AG08396 (cell line): ENCODE measurements at places on chromosomes 7 and 10.

- DNase-seq, result no peak
Observed at GRCh38 chr7:128100949-128101713, 69.9 kb upstream of the LRRC4 start.

GRCh38 chr7:106327538-106328481, 43.0 kb upstream of the NAMPT start:
- no peak for DNase-seq

GRCh38 chr10:46514899-46515298, 41.6 kb downstream of the GPRIN2 start:
- no peak for DNase-seq

DNA sequence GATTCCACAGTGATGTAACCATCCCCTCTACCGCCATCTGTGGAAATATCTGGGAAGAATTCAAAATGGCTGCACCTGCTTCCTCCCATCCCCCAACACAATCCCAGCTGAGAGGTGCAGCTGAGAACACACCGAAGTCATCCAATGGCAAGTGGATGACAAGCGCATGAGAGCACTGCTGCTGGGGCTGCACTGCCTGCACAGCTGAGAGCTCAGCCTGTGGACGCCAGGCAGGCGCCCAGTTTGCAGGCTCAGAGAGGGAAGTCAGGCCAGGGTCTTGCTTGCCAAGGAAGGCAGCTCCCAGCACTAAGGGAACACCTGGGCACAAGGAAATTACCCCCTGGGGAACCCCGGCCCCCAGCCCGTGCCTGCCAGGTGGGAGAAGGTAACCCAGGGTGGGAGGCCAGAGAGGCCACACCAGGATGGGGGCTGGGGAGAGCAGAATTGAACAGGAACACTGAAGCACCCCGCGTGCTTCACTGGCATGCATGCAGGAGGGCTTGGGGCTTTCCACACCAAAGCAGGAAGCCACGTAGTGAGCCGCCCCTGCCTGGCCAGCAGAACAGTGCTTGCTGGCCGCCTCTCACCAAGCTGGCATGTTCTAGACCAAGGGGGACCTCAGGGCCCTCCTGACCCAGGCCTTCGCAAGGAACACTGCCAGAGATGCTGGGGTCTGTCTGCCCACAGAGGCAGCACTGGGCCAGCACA, 46.2 kb downstream of the FAM53B start:
- DNase-seq, result no peak

DNA sequence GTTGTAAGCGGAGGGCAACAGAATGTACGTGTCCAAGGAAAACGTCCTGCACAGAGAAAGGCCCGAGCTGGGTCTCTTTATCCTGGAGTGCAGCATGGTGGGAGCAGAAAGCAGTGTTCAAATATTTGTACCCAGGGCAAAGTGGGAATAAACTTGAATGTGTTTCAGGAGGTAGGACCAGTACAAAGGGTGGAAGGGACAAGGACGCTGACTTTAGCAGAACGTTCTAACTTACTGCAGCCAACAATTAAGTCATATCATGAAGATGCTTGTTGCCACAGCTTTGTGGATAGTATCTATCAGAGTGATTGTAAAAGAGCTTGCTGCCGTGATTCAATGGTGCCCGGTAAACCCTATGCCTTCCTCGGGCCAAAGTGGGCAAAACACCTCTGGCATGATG, 30.5 kb upstream of the ZC3HAV1L start:
- no peak for DNase-seq

- DNase-seq, result no peak
Observed at GRCh38 chr10:119518936-119519335, 23.6 kb downstream of the RGS10 start.

DNA sequence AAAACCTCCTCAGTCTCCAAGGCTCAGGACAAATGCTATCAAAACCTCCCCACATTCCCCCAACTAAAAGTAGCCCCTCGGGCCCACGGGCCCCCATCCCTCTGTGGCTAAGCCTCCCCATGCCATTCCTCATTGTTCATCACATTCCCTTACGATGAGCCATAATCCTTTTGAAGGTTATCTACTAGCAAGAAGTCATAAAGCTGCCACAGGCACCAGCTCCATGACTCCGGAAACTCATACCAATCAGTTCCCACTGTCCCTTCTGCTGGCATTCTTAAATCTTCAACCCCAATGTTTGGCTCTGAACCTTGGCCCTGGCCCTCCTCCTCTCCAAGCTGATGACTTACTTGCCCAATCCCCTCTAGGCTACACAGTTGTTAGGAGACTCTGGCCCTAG, 19.4 kb upstream of the TM9SF3 start:
- no peak for DNase-seq

DNA sequence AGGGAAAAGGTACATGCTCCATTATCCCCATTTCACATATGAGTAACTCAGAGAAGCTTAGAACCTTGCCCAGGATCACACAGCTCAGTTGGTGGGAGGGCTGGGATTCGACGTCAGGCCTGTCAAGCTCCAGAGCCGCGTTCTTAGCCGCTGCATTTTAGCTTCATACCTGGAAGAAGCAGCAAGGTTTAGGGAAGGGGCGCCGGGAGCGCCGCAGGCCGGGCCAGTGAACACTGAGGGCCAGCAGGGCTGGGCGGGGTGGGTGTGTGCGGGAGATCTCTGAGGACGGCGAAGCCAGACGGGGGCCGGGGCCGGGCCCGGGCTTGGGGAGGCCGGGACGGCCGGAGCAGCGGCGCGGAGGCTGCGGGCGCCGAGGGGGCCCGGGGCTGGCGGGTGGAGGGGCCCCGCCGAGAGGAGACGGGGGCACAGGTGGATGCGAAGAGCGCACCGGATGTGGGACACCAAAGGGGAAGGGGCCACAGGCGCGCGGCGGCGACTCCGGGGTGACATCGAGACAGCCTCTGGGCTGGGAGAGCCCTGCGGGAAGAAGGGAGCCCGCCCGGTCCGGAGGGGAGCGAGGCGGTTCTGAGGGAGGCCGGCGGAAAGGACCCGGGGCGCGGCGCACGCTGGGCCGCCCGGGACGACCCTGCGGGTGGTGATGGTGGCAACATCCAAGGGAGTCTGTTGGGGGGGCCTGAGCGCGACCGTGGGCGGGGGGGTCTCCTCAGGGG, 498 bp downstream of the NDST2 start:
- peak; percentile 52 for DNase-seq

DNA sequence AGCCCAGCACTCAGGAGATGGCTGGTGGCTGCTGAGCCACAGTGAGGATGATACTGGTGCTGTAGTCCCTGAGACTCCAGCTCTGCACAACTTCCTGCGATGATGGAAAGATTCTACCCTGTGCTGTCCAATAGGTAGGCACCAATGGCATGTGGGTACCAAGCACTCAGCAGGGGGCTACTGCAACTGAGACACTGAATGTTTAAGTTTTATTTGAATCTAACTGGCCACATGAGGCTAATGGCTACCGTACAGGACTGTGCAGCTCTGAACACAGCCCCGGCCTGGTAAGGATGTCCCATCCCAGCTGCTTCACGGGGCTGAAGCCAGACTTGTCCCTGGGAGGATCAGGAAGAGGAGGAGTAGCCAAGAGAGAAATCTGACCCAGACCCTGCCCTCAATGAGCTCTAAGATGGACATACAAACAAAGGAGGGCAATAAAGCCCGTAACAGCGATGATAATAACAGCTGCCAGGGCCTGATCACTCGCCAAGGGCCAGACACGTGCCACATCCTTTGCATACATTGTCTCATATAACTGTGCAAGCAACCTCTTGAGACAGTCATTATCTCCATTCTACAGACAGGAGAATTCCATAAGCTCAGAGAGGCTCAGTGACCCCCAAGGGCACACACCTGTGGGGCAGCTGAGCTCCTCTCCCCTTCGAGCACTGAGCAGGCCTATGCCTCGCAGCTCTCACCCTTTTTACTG, 3.8 kb downstream of the GPRIN2 start:
- no peak for DNase-seq

- no peak for DNase-seq
Observed at GRCh38 chr10:102086196-102086595, 21.0 kb downstream of the HPS6 start.

- DNase-seq, result no peak
Observed at GRCh38 chr10:98910546-98910945, 325.1 kb downstream of the HPSE2 start.

- peak; percentile 27 for DNase-seq
Observed at GRCh38 chr10:63767138-63767801, 246.1 kb downstream of the REEP3 start.

DNA sequence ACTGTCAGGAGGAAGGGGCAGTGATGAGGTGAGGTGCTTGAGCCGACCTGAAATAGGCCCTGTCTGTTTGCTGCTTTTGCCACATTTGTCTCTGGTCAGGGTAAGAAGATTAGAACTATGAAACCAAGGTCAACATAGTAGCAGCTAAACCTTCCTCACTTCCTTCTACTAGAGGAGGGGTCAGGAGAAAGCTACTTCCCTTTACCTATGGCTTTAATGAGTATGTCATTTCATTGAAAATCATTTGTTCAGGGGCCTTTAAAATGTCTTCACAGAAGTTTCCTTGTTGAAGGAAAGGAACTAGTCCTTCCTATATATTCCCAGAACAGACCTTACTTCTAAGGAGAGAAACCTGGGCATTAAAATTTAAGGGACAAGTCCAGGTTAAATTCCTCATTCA, 19.0 kb downstream of the HYAL4 start:
- DNase-seq, result no peak

DNA sequence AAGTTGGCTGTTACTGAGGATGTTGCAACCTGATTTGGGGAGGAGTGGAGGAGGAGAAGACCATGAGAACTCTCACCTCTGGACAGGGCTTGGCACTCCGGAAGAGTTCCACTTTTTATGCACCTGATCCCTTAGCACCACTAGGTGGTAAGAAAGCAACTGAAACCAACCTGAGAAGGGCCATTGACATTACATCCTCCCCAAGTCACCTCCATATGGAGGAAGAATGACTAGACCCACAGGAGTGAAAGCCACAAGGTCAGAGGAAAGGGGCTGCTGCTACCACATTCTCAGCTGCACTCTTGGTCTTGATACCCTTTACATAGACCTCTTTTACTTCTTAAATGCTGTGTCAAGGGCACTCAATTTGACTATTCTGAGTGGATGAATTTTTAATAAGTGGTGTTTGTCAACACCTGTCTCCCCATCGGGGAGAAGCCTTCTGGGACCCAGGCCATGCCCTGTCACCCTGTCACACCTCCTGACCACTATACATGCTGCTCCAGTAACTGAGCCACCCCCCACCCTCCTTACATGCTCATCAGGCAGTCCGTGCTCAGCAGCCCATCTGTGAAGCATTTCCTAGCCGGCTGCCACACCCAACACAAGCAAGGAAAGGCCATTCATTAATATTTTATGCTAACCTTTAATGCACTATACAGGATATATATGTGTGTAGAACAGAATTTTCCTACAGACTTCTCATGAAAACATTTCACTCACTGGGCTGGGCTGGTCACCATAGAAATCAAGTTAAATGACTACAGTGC, 362.9 kb downstream of the GFRA1 start:
- no peak for DNase-seq

DNA sequence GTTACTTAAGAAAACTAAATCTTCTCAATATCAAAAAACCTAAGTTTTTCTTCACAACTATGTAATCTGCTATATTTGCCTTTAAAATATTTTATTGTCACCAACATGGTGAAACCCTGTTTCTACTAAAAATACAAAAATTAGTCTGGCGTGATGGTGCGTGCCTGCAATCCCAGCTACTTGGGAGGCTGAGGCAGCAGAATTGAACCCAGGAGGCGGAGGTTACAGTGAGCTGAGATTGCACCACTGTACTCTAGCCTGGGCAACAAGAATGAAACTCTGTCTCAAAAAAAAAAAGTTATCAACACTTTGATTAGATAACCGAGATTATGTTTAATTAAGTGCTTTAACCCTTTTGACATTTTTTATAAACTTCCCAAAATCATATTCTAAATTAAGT, 28.3 kb upstream of the CLDN4 start:
- no peak for DNase-seq

GRCh38 chr7:3520206-3520605, 219.2 kb downstream of the SDK1 start:
- DNase-seq, result no peak

DNA sequence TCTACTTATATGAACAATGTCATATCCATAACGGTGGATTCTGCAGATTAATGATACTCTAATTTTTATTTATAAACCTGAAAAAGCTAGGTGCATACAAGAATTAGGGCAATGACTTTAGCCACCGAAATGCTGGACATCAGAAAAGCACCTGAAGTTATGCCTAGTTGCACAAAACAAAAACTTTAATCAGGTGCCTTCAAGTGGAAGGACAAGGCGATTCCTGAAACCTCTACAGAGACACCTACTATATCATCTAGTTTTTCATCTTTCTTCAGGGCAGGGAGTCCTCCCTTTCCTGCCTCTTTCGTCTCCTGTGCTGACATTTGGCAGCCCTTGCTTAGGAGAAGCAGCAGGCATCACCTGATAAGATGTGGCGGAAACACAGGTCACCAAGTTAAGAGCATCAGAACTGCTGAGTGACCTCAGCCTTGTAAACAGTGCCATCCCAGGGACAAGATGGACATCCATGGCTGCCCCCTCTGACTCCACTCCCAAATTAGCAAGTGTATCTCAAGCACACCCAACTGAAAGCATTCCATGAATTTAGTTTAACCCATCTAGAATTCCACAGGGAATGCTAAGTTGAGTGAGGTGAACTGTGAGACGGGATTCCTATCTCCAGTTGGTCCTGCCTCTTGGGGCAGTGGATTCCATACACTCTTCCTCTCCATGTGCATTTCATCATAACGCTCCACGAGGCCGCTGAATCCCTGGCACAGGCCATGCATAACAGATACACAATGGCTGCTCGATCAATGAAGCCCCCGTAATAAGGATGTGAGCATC, 5.8 kb downstream of the ITPRIP start:
- DNase-seq, result no peak

GRCh38 chr7:90713628-90714027, 117.5 kb downstream of the CDK14 start:
- no peak for DNase-seq

- no peak for DNase-seq
Observed at GRCh38 chr10:98528805-98529183, 82.1 kb upstream of the HPS1 start.

- no peak for DNase-seq
Observed at GRCh38 chr7:19268737-19269136, 123.5 kb upstream of the FERD3L start.

DNA sequence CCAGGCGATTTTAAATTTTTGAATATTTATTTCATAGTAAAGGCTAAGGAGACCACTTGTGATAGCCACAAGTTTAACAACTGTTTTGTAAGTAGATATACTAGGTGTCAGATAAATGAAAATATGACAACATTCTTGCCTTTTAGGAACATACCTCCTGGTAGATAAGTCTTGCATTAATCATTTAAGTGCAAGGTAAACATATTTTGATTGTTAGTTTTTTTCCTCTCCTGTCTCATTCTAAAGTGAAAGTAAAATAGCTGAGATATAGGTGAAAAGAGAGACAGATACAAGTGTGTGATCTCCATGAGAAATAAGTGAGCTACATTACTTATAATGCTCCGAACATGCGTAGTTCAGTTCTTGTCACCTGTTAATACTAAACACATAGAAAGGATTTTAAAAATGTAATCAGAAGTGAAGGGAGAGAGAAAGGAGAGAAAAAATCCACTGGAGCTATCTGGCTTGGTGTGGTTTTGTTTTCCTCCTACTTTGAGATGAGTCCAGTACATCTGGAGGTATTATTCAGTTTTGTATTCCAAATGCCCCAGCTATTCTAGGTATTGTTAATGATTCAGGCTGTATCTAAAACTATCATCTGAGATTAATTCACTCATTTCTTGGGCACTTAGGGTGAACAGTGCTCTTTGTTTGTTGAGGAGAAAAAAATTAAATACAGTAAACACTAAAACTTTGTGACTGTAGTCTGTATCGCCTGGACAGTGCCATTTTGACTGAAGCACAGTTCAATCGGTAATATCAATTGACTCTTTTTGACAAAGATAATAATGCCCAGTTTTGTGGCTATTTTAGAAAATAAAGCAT, 21.2 kb downstream of the GLCCI1 start:
- DNase-seq, result no peak
